HuH-7 (cell line): ENCODE measurements at places on chromosomes 2 and 18.

DNA sequence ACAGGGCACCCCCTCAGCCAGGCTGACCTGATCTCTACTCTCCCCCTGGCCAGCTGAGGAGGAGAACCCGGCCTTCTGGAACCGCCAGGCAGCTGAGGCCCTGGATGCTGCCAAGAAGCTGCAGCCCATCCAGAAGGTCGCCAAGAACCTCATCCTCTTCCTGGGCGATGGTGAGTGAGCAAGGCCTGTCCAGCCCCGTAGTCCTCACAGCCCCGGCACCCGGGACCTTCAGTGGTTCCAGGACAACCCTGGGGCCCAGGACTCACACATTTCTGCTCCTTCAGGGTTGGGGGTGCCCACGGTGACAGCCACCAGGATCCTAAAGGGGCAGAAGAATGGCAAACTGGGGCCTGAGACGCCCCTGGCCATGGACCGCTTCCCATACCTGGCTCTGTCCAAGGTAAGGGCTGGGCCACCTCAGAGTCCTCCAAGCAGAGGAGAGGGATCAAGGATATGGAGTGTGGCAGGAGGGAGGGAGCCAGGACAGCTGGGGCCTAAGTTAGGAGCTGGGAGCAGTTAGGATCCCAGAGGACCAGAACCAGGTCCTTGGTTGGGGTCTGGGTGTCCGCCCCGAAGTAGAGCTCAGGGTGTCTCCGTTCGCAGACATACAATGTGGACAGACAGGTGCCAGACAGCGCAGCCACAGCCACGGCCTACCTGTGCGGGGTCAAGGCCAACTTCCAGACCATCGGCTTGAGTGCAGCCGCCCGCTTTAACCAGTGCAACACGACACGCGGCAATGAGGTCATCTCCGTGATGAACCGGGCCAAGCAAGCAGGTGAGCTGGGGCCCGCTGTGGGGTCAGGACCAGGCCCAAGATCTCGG, 555 bp downstream of the ALPI start:
- no peak for DNase-seq

GRCh38 chr2:135797497-135798274, 39.3 kb downstream of the LCT start:
- DNase-seq, result peak; percentile 78

- DNase-seq, result no peak
These were observed 17.5 kb downstream of the YWHAQ start for GRCh38 chr2:9613291-9613690.

- no peak for DNase-seq
These were observed 141.3 kb upstream of the SLC1A4 start for GRCh38 chr2:64847930-64848329.

GRCh38 chr2:203707530-203707929, 1.1 kb downstream of the CD28 start:
- DNase-seq, result no peak

DNA sequence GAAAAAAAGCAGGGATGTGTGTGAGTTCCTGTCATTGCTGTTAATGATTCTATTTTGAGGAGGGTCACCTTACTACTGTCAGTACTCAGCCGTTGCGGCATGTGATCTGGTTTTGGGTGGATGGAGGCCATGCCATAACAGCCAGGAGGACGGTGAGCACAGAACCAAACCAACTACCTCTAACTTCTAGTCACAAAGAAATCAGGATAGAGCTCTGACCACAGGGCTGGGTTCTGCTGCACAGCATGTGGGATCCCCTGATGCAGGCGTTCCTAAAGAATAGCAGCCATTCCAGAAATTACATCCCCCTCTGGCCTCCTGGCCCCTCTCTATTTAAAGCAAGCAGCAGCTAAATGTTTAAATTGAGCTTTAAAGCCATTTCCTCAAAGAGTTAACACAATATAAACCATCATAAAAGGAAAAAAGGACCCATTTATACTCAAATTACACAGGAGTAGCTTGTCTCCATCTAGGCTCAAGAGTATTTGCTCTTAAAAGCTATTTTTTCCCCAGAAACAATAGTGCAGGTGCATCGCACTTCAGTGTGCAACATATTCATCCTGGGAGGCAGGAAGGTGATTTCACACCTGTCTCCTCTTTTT, 786.4 kb downstream of the RNF144A start:
- DNase-seq, result no peak
